ENCODE measurements at places on chromosomes 11 and 22. TPM values are rescaled to one million over a fixed set of nuclear protein-coding genes. Genes with fewer than 3 reads are reported as not detected.

GRCh38 chr22:41478891-41479521 lies 10.1 kb downstream of the ACO2 start:
- peaks cover 40% of the 10 kb centered on the region for H3K4me1 ChIP-seq
- peaks cover 3% of the 10 kb centered on the region for H3K36me3 ChIP-seq
- H3K27me3 ChIP-seq, result no peaks in the 10 kb centered on the region
- H3K4me3 ChIP-seq, result no peak overlapping the region

The ZNF214 gene
- total RNA-seq, result not detected

The MFRP gene
- total RNA-seq, result not detected

DNA sequence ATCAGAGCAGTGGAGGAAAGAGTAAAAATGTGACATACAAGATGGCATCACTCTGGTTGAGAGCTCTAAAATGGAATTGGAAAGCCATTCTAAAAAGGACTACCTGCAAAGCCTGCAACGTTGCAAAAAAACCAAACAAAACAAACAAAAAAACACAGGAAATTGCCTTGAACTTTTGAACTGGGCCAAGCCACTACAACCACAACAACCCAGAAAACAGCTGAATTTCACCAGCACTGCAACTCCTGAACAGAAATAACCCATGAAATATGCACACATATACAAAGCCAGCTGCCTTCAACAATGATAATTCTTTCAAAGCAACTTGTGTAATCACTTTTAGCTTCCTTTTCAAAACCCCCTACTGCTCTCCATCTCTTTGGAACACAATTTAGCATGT lies 326.6 kb upstream of the LRRC4C start:
- no peak overlapping the region for H3K27ac ChIP-seq
- no peak overlapping the region for H3K4me3 ChIP-seq
- H3K4me1 ChIP-seq, result no peaks in the 10 kb centered on the region
- H3K36me3 ChIP-seq, result no peaks in the 10 kb centered on the region

The KCNE3 gene
- total RNA-seq, result not detected

GRCh38 chr11:36588099-36588498 lies 6.2 kb upstream of the IFTAP start:
- no peaks in the 10 kb centered on the region for H3K36me3 ChIP-seq
- H3K27me3 ChIP-seq, result peaks cover 23% of the 10 kb centered on the region
- DNase-seq, result no peak
- no peak overlapping the region for H3K4me3 ChIP-seq
- no peak overlapping the region for H3K27ac ChIP-seq

- no peak overlapping the region for H3K27ac ChIP-seq
- peaks cover 5% of the 10 kb centered on the region for H3K4me1 ChIP-seq
- no peak overlapping the region for H3K4me3 ChIP-seq
- H3K36me3 ChIP-seq, result no peaks in the 10 kb centered on the region
Measured at GRCh38 chr11:19344661-19345518, 104.1 kb upstream of the E2F8 start.

DNA sequence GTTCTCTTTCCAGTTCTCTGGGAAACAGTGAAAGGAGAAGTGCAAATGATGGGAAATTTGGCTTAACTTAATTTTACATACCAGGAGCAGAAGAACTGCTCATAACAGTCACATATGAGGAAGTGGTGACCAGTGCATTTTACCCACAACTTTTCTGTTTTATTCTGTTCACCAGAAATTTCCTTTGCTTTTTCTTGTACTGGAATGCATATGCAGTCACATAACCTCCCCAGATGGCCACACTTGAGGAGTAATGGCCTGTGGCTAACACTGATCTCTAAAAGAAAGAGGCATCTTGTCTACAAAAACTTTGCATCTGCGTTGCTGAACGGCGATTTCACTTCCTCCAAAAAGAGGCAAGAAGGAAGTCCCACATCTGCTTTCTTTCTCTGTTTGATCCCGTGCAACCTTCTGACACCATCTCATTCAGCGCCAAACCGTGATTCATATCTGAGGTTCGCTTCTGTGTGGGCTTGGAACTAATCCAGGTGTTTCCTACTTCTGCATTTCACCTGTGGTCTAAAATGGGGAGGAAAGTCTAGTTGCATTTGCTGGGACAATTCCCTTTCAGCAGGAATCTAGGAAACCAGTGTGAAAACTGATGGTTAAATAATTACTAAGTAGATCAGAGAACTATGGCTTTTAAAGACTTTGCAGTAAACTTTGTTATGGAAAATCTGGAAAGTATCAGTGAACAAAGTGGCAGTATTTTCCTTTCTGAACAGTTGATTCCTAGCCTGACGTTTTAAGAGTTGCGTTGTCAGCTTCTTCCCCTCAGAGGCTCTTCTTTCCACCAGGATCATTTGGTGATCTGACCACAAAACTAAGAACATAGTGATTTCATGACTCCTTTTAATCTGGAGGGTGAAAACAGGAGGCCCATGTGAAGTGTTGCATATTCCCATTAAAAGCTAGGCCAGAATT lies 4.2 kb upstream of the MPEG1 start:
- H3K36me3 ChIP-seq, result no peaks in the 10 kb centered on the region
- no peak overlapping the region for H3K4me3 ChIP-seq
- DNase-seq, result peak; percentile 29
- no peak overlapping the region for H3K27ac ChIP-seq
